Activated naive CD4-positive, alpha-beta T cell (primary cell): ENCODE measurements at places on chromosomes 1 and 21.

GRCh38 chr1:112674986-112675727 is 698 bp downstream of the MOV10 start:
- DNase-seq: no peak

DNA sequence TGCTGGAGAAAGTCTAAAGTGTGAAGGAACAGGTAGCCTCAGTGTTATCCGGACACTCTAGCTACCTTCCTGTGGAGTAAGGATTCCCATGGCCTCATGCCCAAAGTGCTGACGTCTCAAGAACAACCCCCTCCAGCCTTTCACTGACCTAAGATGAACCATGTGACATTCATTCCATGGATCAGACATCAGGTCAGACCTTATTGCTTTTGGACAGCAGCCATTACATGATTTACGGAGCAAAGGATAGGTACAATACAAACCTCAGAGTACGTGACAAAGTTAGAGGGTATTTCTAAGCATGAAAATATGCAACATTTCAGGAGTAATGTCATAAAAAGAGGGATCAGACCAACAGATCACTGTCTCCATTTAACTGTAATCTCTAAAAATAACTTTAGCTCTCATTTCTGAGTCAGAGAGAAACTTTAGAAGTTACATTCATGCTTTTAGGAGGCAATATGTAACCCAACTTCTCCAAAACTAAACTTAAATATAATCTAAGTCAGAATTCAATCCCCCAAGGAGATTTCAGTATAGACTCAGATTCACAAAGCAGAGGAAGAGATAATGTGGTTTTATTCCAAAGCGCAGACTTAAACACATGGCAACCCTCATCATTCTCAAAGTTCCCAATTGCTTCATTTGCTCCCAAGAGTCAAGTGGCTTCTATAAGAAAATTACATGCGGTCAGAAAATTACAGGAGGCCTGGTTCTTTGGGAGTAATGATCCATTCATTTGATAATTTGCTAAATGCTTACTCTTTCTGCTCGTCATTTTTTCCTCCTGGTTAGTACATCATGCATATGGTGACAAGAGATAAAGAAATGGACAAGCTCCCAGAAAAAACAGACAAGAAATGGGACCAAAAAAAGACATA is 280.4 kb downstream of the SETD4 start:
- no peak for DNase-seq

- no peak for DNase-seq
Measured at GRCh38 chr1:183075861-183076260, 52.6 kb downstream of the LAMC1 start.

DNA sequence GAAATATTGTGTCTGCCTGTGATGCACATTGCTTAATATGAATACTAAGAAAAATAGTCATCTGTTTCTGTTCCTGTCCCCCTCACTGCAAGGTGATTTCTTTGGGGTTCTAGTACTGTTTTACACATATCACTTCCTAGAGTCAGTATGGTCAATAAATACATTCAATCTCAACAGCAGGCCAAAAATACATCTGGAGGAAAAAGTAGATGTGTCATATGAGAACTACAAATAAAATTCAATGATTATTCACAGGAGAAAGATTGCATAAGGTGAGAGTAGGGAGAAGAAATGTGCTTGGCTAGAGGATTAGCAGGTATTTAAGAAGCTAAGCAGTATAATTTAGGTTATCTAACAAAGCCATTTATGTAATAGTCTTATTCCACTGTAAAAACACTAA is 45.3 kb upstream of the SAMSN1 start:
- DNase-seq: no peak

DNA sequence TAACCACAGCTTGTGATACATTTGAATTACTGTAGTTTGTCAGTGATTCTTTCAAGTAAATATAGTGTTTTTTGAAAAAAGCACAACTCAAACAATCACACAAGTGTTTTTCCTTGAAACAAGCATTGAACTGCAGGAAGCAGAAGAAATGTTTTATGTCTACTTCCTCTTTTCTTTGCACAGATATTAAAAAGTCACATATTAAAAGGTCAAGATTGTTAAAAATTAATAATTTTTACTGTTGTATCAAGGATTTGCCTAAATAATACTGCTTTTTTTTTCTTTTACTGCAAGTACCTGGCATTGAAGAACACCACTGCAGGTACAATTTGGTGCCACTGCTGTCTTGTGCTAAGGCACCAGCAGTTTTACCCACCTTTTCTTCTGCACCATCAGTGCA is 214.2 kb upstream of the C1orf105 start:
- no peak for DNase-seq
